ENCODE measurements at places on chromosomes 7 and 10.

GRCh38 chr7:72446591-72447462 lies 34.7 kb upstream of the CALN1 start:
- DNase-seq: no peak

DNA sequence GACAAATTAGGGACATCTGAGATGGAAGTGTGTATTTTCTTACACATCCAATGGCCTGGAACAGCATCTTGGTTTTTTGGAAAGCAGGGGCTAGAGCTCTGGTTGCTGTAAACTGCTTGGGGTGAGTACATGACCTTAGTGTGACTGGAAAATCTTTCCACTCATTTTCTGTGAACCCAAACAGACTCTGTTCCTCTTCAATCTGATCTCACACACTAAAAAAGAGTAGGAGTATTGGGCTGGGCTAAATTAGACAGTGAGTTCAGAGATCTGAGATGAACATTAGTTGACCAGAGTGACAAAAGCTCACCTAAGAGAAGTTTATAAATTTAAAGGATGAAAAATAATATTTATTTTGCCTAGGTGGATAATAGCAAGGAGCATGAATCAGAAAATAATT lies 59.2 kb downstream of the OR13A1 start:
- no peak for DNase-seq

- DNase-seq: no peak
These were observed at the start of gene GRID1 for GRCh38 chr10:86366033-86366901. Gene GRID1, minus strand, starts transcription at chr10:86366795.

GRCh38 chr10:17859492-17860156 lies 50.5 kb downstream of the MRC1 start:
- DNase-seq: no peak

DNA sequence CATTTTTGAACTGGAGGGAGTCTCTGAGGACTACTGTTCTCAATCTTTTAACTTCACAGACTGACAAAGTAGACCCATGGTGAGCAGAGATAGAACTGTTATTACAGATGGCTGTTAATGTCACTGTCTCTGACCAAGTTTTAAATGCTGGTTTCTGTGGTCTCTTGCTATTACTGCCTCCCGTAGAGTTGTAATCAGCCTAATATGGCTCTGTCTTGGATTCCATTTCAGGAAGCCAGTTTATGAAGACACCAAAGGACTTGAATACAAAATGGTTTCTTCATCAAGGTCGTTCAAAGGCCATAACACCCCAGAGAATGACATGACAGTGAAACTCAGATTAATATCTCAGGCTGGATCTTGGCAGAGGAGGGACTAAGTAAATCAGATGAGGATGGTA lies 3.9 kb downstream of the SFRP4 start:
- no peak for DNase-seq

- no peak for DNase-seq
These were observed 87.5 kb downstream of the ANKRD7 start for GRCh38 chr7:118312051-118312450.

GRCh38 chr7:140018125-140019043 lies 44.4 kb downstream of the PARP12 start:
- no peak for DNase-seq

DNA sequence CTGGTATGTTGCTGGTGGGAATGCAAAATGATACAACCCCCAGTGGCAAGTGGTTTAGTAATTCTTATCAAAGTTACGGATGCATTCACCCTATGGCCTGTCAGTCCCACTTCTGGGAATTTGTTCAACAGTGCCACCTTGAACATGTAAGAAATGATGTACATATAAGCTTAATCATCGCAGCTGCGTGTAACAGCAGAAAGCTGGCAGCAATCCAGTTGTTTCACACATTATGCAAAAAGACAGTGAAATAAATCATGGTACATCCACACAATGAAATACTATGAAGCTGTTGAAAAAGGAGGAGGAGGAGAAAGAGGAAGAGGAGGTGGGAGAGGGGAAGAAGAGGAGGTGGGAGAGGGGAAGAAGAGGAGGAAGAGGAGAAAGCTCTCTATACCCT lies 76.2 kb upstream of the MYL10 start:
- no peak for DNase-seq

DNA sequence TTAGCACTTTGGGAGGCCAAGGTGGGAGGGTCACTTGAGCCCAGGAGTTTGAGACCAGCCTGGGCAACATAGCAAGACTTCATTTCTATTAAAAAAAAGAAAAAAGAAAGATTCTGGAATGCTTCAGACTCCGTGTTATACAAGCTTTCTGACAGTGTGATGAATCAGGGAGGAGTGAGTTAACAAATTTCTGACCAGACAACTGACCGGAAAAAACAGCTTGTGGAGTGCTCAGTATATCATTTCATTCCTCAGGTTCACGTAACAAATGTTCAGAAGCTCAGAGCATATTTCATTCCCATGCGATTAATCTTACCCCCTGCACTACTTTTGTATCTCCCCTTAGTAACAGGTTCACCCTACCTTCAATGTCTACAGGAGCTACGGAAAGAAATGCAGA lies 28.6 kb upstream of the TNPO3 start:
- DNase-seq: no peak

DNA sequence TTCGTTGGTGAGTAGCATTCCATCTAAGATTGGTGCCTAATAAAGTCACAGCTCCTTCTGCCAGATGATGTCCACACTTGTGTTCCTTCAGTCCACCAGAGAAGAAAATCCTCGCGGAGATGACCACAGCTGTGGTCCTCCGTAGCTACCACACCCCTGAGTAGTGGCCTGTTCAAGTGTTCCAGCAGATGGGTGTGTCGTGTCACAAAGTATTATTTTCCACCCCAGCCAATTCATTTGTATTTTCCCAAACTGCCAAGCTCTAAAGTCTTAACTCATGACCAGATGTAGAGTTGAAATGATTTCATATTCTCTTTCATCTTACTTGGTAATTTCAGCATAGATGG lies 251.3 kb upstream of the TCF7L2 start:
- DNase-seq: no peak

Measured in RWPE1 (cell line).